ENCODE measurements at places on chromosomes 7 and 10. TPM values are rescaled to one million over a fixed set of nuclear protein-coding genes. Genes with fewer than 3 reads are reported as not detected.

Gene FGL2
- total RNA-seq: 0.66 TPM

Gene ST7
- total RNA-seq: 30.7 TPM

DNA sequence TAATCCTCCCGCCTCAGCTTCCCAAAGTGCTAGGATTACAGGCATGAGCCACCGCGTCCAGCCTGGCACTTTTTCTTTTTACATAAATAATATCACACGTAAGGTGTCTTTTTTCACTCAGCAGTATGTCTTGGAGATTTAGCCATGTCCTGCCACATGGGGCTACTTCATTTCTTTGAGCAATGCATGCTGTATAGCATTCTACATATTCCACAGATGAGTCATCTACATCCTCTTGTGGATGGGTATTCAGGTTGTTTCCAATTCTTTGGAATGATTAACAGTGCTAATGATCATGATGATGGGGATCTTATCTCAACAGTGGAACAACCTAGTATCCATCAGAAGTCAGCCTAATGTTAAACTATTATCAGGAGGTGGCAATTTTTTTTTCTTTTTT is 50.8 kb downstream of the ZNF503 start:
- DNase-seq: no peak

DNA sequence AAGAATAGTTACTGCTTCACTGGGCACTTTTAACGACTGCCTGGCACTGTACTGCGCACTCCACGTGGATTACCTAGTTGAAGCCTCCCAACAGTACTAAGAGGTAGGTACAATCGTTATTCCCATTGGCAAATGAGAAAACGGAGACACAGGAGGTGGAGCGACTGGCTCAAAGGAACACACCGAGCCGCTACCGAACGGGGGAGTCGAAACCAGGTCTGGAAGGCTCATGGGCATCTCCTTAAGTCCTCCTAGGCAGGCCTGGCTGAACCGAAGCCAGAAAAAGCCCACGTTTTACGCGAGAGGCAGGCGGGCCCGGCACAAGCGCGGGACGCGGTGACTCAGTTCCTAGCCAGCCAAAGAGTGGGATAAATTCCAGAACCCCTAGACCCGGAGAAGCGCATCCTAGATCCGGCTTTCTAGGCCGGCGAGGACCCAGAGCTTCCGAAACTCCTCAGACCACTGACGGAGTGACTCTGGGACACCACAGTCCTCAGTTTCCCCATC is 472 bp downstream of the PDAP1 start:
- DNase-seq: no peak

- DNase-seq: no peak
Measured at GRCh38 chr10:10855151-10855581, 162.5 kb upstream of the CELF2 start.

DNA sequence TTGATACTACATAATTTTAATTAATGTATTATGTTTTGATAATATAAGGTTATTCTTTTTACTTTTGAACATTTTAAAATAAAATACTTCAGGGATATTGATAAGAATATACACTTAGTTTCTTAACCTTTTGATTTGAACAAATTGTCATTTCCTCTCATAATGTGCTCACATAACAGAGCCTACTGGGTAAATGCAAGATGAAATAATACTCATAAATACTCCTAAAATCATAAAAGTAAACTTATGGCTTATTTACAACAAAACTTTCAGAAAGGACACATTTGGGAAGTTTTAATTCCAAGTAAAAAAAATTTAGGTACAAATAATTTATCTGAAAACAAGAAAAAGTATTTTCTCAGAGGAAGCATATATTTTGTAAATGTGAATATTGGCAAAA is 101.6 kb upstream of the ABCB5 start:
- no peak for DNase-seq

DNA sequence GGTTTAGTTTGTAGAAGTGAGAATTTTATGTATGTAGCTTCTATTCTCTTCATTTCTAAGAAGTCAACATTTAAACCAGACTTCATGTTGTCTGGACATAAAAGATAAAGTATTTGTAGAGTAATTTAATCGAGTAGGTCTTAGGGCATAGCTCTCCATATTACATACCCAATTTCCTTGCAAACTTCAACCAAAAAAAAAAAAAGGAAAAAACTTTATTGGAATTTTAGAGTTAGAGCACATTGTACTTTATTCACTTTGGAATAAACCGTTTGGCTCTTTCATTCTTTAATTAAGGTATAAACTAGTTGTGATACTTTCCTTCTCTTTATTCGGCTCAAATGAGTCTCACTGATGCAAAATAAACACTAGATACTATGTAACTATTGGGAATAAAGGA is 36.0 kb downstream of the PTER start:
- DNase-seq: no peak

DNA sequence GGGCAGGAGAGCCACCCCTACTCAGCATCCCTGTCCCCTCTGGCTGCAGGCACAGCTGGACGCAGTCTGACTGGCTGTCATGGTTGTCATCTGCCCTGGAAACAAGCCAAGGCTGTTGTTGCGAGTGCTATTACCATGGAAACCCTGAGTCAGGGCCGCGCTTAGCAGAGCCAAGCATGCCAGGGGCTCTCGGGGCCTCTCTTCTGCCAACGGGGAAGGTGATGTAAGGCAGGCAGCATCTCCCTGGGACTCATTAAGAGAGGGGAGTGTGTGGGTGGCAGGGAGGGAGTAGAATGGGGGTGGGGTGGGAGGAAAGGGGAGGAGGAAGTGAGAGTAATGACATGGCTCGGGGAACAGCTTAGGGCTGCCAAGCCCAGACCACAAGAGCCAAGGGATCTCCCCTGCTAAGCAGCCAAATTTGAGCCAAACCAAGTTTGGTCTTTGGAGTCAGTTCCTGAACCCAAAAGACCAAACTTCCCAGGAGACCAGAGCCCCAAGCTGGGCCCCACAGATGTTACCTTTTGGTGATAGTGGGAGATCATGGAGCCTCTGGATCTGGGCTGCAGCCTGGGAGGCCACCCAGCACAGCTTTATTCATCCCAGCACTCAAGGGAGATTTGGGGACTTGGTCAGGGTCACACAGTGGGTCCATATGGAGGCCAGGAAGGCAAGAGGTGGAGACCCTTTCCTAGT is 67.6 kb downstream of the TMEM130 start:
- DNase-seq: no peak

DNA sequence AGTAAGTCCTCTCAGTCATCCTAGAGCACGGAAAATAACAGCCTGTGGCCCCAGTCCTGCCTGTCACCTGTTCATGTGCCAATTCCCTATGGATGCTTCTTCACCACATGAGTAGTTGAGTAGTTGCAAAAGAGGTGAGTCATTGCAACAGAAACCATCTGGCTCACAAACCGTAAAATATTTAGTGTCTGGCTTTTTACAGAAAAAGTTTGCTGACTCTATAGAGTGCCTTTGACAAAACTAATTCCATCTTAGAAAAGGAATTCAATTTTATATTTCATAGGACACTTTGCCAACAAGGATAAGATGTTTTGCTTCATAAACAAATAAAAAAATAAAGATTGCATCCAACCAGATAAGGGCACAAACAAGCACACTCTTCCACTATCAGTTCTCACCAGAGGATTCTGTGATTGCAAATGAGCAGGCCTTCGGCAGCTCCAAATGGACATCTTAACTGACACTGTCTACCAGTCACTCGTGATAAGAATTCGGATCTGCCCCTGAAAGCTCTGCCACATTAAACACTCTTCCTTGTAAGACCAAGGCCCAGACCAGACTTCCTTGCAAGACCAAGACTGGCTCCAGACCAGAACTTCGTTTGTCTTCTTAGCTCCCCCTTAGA is 242.7 kb upstream of the SEMA3C start:
- DNase-seq: no peak

DNA sequence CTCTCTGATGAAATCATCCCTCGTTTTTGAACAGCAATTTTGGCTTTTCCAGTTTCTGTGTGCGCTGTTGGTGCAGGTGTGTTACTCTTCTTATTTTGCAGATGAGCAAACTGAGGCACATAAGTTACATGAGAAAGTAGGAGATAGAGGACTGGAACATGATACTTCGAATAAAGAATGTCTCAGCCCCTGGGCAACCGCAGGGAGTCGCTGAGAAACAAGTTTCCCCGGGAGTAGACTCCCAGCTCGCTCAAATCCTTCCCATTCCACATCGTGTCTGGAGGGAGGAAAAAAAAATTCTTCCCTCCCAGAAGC is 18.0 kb downstream of the MXI1 start:
- no peak for DNase-seq

DNA sequence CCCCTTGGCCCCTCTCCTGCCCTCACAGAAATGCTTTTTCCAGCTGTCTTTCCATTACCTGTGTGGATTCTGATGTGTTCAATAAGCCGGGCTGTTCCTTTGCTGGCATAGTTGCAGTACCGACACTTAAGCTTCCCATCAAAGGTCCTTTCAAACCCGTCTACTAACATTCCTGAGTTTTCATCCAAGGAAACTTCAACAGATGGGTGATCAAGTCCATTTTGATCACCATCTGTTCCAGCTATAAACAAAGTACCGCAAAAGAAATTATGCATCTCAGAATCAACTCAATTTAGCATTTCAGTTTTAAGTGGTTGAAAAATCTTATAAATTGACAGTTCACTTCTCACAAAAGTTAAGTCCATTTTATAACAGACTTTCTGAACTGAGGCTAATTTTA is 12.7 kb downstream of the IKZF5 start:
- DNase-seq: no peak
